ENCODE measurements at places on chromosomes 2 and 18. TPM values are rescaled to one million over a fixed set of nuclear protein-coding genes. Genes with fewer than 3 reads are reported as not detected.

The RUFY4 gene
- total RNA-seq: not detected

The KIAA2012 gene
- total RNA-seq: not detected

The IL18R1 gene
- 3.4 TPM for total RNA-seq

The CD28 gene
- not detected for total RNA-seq

The EMILIN2 gene
- total RNA-seq: 0.07 TPM

The DCC gene
- total RNA-seq: not detected

The ERICH2 gene
- total RNA-seq: 2.0 TPM

The BCL2 gene
- 2.0 TPM for total RNA-seq

The SLC9A4 gene
- 0.85 TPM for total RNA-seq

The SRD5A2 gene
- not detected for total RNA-seq

The RNF152 gene
- not detected for total RNA-seq

The NEB gene
- total RNA-seq: not detected

The ALPP gene
- 47.5 TPM for total RNA-seq

The CYBRD1 gene
- 132 TPM for total RNA-seq

The LDLRAD4 gene
- 1.2 TPM for total RNA-seq

The PLGLB1 gene
- 2.7 TPM for total RNA-seq

The ABHD1 gene
- not detected for total RNA-seq

The SULT1C3 gene
- total RNA-seq: not detected

The MOGAT1 gene
- 0.35 TPM for total RNA-seq

The MYL12B gene
- total RNA-seq: 383 TPM

The ACADL gene
- 0.24 TPM for total RNA-seq

The KCNE4 gene
- not detected for total RNA-seq

The RND3 gene
- total RNA-seq: 99.1 TPM

The CYP27A1 gene
- total RNA-seq: 2.0 TPM

The DNAJC5G gene
- total RNA-seq: not detected

The RPRM gene
- 2.1 TPM for total RNA-seq

The MEIS1 gene
- 9.1 TPM for total RNA-seq

The SOX11 gene
- total RNA-seq: not detected

The KCNG2 gene
- total RNA-seq: not detected

The OTOS gene
- total RNA-seq: not detected

The MATN3 gene
- total RNA-seq: 1.9 TPM

The PLCL1 gene
- not detected for total RNA-seq

The ERFE gene
- 18.3 TPM for total RNA-seq

The TTC32 gene
- total RNA-seq: 27.9 TPM

The SH3BP4 gene
- total RNA-seq: 135 TPM

The IL1A gene
- 0.55 TPM for total RNA-seq

The LRRC30 gene
- not detected for total RNA-seq

The CROCC2 gene
- total RNA-seq: not detected

The MRPL19 gene
- 46.5 TPM for total RNA-seq

The YIPF4 gene
- 40.9 TPM for total RNA-seq

The SIX2 gene
- total RNA-seq: 11.9 TPM

The POTEC gene
- total RNA-seq: not detected

The GRHL1 gene
- total RNA-seq: 10.6 TPM

The TDRD15 gene
- total RNA-seq: 1.9 TPM

The TMEM182 gene
- 12.9 TPM for total RNA-seq

The CRYBA2 gene
- not detected for total RNA-seq

The ST6GAL2 gene
- not detected for total RNA-seq

The KCNJ3 gene
- not detected for total RNA-seq

The FIGN gene
- 3.1 TPM for total RNA-seq

The PFN4 gene
- 2.6 TPM for total RNA-seq

The CDCA7 gene
- total RNA-seq: 34.2 TPM

Data from PC-9 (cell line).